ENCODE measurements at places on chromosomes 6 and 20.

DNA sequence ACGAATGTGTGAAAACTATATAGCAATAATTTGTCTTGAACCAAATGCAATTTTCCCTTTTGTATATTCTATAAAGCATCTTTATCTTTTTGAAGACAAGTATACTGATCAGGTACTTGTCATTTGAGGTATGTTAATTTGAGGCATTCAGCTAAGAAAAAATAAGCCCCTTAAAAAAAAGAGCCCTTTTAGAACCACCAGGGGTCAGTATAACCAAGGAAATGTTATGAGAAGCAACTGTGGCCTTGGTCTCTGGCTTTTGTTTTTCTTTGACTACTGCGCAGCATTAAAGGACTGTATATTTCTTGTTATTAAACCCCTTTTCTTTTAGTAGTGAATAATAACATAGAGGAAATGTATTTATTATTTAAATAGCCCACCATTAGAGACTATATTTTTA lies 43.1 kb downstream of the CD109 start:
- no peak for DNase-seq

DNA sequence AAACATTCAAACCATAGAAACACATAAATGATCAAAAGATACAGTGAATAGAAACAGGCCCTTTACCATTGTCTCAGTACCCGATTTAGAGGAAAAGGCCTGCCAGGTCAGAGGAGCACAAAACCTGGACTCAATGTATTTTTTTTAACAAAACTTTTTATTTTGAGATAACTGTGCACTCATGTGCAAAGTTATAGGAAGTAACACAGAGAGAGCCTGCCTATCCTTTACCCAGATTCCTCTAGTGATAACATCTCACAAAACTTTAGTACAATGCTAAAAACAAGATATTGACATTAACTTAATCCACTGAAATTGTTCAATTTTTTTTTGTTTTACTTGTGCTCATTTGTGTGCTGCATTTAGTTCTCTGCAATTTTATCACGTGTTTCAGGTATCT lies 36.8 kb upstream of the SAMD3 start:
- DNase-seq, result no peak

GRCh38 chr6:34757687-34758274 lies 476 bp downstream of the SNRPC start:
- no peak for DNase-seq

DNA sequence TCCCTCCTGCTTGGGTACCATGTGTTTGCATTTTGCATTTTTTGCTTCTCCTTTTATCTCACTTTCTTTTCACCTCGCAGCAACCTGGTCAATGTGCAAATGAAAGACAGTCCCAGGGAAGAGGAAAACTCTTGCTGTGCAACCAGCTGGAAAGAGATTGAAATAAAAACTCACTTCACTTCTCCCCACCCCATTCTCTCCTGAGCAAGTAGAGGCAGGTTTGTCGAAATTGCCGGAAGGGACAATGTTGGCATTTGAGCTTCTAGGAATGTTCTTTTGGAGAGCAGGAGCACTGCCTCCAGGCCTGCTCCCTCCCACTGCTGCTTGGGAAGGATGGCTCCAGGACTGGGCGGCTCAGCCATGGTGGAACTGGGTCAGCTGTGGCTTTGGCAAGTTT lies 30.6 kb downstream of the KCNG1 start:
- DNase-seq, result no peak

DNA sequence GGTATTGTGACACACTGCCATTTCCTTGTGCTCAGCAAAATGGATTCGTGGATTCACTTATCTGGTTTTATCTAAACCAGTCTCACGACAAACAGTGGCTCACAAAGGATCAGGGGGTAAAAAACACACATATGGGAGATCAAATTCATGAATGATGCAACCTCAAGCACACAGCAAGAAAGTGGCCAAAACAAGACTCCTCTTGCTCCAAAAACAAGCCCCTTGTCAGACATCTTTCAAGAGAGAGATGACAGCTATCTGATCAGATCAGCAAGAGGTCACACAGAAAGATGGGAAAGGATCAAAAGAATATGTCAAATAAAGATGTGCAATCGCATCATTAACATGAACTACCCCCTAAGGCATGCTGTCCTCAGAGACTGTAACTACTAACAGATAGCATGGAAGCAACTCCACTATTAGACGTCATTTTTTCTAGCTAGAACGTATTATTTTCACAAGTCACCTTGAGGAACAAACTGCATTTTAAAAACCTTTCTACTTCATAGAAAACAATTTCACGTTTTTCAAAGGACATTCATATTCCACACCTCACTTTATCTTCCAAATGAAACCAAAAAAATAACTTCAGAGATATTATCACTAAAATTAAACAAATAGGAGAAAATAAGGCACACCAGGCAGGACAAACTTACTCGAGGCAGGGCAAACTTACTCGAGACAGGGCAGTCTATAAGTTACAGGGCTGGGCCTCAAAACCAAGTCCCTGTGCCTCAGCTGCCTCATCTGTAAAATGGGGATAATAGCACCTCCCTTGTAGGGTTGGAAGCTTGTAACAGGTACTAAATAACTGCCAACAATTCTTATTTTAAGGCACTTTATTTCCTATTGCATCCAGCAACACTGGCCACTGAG lies 122.3 kb downstream of the PREX1 start:
- DNase-seq, result no peak

DNA sequence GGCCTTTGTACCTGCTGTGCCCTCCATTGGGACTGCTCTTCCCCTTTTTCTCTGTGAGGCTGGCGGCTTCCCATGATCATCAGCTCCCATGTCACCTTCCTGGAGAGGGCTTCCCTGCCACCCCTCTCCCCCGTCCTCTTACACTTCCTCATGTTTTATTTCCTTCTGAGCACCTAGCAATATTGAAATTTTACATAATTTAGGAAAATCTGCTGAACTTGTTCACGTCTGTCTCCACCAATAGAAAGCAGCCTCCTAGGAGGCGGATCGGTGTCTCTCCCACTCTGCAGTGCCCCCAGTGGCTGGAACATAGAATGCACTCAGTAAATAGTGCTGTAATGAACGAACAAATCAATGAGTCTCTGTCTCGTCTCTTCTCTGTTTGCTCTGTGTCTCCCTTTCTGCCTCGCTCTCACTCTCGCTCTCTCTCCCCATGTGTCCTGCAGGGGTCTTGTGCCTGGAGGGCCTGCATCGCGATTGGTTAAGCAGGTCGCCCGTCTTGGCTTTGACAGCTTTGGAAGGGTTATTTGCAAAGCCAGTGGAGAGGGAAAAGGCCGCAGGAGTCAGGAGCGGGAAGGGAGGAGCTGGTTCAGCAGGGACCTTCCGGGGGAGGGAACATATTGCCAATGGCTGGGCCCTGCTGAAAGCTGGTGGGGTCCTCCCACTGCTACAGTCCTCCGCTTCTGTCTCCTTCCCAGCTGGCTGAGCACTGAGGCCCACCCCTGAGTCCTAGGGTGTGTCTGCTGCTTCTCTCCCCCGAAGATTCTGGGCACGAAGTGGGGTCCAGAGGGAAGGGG lies 12.1 kb upstream of the OCSTAMP start:
- peak; percentile 53 for DNase-seq

- no peak for DNase-seq
Measured at GRCh38 chr20:9602847-9603183, 88.4 kb downstream of the LAMP5 start.

- DNase-seq, result no peak
Measured at GRCh38 chr6:44000164-44000842, 126.9 kb downstream of the MRPL14 start.

DNA sequence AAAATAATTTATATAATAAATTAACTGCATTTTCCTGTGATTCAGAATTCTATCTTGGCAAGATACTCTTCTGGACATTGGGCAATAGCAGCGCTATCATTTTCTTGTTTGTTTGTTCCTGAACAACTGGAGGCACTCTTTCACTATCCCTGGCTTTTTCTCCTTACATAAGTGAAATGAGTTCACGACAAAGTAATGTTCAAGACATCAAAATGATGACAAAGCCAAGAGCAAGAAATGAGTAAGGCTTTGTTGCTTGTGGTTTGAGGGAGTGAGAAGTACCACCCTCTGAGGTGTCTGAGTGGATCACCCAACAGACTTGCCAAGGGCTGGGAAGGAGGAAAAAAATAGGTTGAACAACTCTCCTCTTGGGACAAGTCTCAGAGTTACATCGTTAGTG lies 466.6 kb upstream of the JAG1 start:
- DNase-seq, result no peak

- no peak for DNase-seq
Measured at GRCh38 chr20:8232332-8232731, 100.3 kb downstream of the PLCB1 start.

Data from stimulated activated CD8-positive, alpha-beta memory T cell treated with anti-CD3 and anti-CD28 coated beads, Interleukin-4, amount 100 ng/mL, for 24 hours (primary cell).